RKO (cell line): ENCODE measurements at places on chromosomes 7 and 10.

- DNase-seq: no peak
Observed at GRCh38 chr10:71520042-71520441, 123.3 kb downstream of the CDH23 start.

GRCh38 chr10:18158773-18159265, 18.6 kb downstream of the CACNB2 start:
- no peak for DNase-seq

GRCh38 chr10:133196936-133197758, 32.9 kb upstream of the UTF1 start:
- DNase-seq: no peak

DNA sequence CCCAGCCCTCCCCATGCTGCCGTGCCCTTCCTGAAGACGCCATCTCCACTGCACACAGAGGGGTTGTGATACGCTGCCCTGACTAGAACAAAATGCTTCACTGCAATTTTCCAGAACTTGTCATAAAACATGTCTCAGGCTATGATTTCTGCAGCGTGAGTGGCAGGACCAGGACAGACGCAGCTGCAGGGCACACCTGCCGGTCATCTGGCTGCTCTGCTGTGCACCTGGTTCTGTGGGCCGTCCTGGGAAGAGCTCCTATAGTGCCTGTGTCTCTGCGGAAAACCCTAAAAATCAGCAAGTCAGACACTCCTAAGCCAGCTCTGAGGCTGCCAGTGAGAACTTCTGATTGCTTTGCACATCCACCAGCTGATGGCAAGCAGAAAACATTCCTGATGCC, 39.7 kb upstream of the DIP2C start:
- DNase-seq: no peak

DNA sequence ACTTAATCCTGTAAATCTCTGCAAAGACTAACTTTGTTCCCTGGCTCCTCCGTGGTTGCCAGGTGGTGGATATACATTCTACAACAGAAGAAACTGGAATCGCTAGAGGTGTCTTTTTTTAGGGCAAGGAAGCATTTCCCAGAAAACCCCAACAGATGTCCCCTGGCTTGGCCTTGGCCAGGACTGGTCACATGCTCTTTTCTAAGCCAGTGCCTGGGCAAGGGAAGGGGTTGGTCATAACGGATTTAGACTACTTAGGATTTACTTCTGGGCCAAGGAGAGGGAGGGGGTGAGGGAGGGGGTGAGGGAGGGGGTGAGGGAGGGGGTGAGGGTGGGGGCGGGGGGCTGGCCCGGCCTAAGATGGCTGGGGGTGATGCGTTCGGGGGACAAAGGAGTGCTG, 105.7 kb downstream of the SNX10 start:
- peak; percentile 19 for DNase-seq

- DNase-seq: peak; percentile 70
Observed at GRCh38 chr7:88546808-88547207, 212.7 kb upstream of the ZNF804B start.

- DNase-seq: no peak
Observed at GRCh38 chr7:134736381-134736780, 43.1 kb upstream of the CALD1 start.

GRCh38 chr7:25287291-25287690, 59.0 kb upstream of the NPVF start:
- no peak for DNase-seq

DNA sequence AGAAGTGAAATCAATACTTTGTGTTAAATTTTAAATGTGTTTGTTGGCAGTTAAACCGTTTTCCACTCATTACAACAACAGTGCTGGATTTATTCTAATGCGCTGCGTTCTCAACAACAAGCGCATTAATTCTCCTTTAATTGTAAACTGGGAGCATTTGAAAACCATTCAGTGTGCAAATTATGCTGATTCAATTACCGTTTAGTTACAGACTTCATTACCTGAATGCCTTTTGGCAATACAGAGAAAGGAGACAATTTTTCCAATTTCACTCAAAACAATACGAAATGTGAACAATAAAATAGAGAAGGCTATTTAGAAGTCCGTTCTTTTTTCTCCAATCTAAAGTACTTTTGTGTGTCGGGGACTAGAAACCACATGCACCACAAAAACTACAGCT, 4.2 kb downstream of the NXPH1 start:
- no peak for DNase-seq

GRCh38 chr10:33101392-33101787, 143.4 kb upstream of the ITGB1 start:
- DNase-seq: no peak

DNA sequence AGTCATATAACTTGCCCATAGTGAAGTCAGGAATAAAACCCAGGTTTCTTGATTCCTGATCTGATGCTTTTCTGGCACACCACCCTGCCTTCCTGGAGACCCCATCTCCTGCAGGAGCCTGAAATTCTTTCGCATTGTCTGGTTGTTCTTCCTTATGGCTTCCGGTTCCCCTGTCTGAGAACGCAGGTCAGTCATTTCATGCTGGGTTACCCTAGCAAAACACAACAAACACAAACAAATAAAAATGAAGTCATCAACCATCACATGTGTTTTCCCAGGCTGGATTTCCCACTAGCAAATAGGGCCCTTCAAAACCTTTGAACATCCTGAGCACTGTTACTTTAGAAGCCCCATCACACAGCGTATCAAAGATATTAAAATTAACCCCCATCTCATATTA, 569.6 kb downstream of the LRMDA start:
- DNase-seq: no peak

DNA sequence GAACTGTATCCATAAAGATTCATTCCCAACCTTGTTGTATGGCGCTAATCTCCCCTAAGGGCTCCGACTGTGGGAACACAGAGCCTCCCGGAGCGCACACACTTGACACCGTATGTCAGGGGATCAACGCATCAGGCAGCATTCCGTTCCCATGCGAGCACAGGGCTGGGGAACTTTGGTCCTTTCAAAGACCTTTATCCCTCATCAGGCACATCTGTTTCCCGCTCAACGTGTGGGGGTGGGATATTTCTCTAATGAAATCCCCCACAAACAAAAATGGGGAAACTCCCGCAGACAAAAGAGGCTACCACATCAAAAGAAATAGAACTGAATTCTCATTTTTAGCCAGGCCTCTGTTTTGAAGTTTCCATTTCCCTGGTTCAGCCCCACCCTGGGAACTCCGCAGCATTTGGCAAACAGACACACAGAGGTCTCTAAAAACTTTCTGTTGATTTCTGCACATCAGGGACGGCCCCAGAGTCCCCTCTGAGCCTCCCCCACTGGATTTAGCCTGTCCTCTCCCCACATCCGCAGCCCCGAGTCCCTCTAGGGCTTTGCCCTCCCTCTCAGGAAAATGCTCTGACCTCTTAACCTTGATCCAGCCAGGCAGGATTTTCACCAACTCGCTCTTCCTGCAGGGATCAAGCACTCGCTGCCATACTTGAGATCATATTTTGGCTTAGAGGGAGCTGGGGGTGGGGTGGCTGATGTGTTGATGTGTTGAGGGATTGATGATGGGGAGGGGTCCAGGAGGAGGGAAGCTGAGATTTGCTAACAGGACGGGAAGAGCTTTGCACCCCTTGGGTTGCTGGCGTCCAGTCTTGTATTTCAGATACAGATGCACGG, 6.6 kb downstream of the CPA5 start:
- no peak for DNase-seq

- DNase-seq: no peak
Observed at GRCh38 chr7:155996718-155997280, 184.5 kb upstream of the SHH start.

GRCh38 chr10:23742807-23743206, 303.9 kb downstream of the OTUD1 start:
- DNase-seq: no peak

GRCh38 chr10:34351161-34351560, 463.9 kb downstream of the PARD3 start:
- DNase-seq: no peak

GRCh38 chr7:154503962-154504550, 451.9 kb downstream of the DPP6 start:
- DNase-seq: peak; percentile 66

- no peak for DNase-seq
Observed at GRCh38 chr10:109939315-109939961, 16.1 kb upstream of the XPNPEP1 start.

GRCh38 chr7:124130-124949, 68.0 kb upstream of the FAM20C start:
- DNase-seq: no peak

DNA sequence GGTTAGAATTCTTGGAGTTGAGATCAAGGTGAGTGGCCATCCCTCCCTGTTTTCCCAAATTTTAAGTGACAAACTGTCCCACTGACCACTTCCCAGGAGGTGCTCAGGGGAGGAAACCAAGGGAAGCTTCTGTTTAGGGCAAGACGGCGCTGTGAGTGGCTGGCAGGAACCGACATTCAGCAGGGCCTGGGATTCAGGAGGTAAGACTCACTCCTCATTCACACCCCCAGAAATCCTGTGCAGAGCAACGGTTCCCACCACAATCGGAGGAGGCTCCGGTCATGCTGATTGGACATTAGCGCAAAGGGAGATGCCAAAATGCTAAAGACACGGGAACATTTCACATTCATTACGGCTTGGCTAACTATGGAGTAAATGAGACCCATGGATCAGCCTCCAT, 200.9 kb downstream of the GRID1 start:
- DNase-seq: no peak

- DNase-seq: no peak
Observed at GRCh38 chr10:38025283-38025682, 14.8 kb downstream of the ZNF33A start.

- no peak for DNase-seq
Observed at GRCh38 chr10:28111712-28112111, 112.8 kb upstream of the ODAD2 start.

DNA sequence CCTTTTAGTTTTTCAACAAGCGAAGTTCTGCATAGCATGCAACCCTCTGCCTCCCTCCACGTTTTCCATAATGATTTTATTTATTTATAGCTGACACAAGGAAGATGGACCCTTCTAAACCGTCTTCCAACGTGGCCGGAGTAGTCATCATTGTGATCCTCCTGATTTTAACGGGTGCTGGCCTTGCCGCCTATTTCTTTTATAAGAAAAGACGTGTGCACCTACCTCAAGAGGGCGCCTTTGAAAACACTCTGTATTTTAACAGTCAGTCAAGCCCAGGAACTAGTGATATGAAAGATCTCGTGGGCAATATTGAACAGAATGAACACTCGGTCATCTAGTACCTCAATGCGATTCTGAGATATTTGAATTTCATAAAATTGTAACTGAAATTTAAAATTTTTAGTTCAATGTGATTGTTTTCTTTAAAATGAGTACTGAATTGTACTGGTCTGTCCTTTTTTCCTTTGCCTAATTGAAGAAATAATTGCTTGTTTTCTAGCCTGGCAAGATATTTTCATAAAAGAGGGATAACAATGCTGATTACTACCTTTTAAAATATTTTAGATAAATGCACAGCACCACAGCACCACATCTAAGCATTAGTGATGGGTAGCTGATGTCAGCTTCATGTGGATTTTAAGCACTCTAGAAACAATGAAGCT, 41.5 kb upstream of the SLC39A12 start:
- DNase-seq: peak; percentile 83

GRCh38 chr7:148661471-148661870, 37.2 kb upstream of the CUL1 start:
- no peak for DNase-seq

- no peak for DNase-seq
Observed at GRCh38 chr10:63324495-63324854, 141.3 kb downstream of the JMJD1C start.

GRCh38 chr7:87426160-87426559, 49.3 kb downstream of the ABCB4 start:
- DNase-seq: no peak

- DNase-seq: no peak
Observed at GRCh38 chr7:42852531-42852930, 59.3 kb downstream of the C7orf25 start.

- DNase-seq: peak; percentile 55
Observed at GRCh38 chr10:100043344-100043743, 33.6 kb upstream of the DNMBP start.

- no peak for DNase-seq
Observed at GRCh38 chr7:155585951-155586350, 39.6 kb upstream of the CNPY1 start.

- DNase-seq: peak; percentile 44
Observed at GRCh38 chr7:129780974-129781927, 169.7 kb downstream of the NRF1 start.

DNA sequence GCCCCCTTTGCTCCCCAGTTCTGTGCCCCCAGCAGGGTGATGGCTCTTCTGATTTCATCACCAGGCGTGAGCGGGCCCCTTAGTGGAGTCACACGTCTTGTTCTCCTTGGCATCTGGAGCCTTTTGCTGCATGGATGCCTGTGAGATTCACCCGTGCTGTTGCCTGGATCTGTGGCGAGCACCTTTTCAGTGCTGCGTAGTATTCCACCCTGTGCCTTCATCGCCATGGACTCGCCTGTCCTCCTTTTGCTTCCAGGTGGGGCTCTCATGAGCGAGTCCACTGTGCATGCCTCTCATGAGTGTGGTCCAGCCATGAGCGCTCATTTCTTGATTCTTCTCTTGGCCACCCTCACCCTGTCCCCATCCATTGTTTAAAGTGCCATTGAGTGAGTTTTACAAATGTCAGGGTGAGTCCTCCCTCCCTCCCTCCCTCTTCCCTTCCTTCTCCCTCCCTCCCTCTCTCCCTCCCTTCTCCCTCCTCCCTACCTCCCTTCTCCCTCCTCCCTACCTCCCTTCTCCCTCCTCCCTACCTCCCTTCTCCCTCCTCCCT, 44.0 kb downstream of the UNCX start:
- DNase-seq: no peak

DNA sequence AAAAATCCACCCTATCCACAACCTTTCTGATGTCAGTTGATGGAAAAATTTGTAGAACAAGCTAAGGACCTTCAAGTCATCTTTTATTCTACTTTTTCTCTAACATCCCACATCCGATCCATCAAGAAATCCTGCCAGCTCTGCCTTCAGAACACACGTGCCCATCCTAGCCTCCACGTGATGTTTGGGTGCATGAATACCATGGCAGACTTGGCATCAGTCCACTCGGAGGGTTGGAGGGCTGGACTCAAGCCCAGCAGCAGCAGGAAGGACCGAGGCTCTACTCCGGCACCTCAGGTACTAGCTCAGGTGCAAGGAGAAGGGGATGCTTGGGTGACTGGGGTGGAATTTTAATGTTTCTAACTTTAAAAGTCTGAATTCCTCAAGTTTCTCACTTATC, 428.6 kb downstream of the DPP6 start:
- DNase-seq: no peak

DNA sequence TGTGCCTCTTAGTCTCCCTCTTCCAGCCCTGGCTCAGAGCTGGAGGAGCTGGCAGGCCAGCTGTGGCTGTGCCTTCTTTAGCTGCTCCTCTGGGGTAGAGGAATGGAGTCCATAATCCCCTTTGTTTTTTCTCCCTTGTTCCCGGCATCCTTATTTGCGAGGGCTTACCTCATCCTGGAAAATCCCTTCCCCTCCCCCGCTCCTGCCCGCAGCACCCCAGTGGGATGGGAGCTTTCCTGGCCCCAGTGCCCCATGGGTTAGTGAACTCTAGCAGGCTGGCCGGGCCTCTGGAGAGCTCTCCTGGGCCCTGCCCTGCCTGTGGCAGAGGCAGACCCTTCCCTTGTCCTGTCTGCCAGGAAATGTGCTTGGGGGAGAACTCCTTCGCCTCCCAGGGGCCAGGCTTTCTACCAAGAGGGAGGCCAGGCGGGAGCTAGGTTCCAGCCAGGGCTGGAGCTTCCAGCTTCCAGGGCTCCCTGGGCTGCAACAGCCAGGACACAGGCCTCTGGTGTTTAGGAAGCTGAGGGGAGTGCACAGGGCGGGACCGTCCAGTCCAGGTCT, 16.5 kb upstream of the TRIM8 start:
- DNase-seq: no peak

- no peak for DNase-seq
Observed at GRCh38 chr10:10878963-10879362, 138.7 kb upstream of the CELF2 start.
